Pulmonary artery endothelial cell (primary cell): ENCODE measurements at places on chromosomes 3 and 15.

DNA sequence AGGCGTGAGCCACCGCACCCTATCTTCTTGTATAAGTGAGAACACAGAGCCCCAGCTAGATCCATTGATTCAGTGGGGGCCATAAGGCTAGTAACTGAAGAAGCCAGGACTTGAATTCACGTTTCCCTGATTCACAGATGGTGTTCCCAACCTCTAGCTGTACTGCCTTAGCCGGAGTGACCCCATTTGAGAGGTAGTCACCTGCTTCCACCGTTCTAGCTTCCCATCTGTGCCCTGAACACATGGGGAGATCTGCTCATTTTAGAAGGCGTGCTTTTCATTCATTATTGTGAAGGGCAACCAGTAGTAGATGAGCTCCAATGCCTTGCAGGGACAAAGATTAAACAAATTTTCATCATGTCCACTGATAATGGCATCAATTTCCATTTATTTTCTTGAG is 365.7 kb upstream of the TPM1 start:
- DNase-seq, result no peak

GRCh38 chr3:137163241-137163871 is 205.6 kb downstream of the IL20RB start:
- DNase-seq, result no peak

DNA sequence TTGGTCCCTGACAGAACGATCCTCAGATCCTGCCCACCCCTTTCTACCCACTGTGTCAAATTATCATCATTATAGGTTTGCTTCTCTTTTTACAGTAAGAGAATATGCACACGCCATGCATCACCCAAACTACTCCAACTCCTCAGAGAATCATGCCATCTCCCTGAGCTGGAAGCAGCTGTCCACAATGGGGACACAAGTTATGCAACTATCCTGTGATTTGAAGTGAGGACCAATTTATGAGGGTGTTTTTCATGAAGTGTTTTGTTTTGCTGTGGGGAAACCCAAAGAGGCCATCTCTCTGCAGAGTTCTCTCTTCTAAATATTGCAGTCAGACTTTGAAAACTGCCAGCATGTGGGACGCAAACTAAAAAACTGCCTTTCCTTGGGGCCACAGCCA is 35.8 kb upstream of the TNFSF10 start:
- DNase-seq, result no peak

GRCh38 chr15:101549647-101550046 is 60.1 kb upstream of the PCSK6 start:
- DNase-seq, result no peak

- DNase-seq, result no peak
Measured at GRCh38 chr3:33430061-33430460, 10.1 kb downstream of the UBP1 start.

DNA sequence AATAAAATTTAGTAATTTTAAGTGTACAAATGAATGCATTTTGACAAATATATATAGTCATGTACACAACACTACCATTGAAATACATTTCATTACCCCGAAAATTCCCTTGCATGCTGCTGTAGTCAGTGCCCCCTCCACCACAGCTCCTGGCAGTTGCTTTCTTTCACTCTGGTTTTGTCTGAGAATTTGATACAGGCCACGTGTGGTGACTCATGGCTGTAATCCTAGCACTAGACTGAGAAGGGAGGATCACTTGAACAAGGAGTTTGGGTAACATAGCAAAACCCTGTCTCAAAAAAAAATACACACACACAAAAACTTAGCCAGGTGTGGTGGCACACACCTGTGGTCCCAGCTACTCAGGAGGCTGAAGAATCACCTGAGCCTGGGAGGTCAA is 65.4 kb downstream of the TFRC start:
- no peak for DNase-seq

- no peak for DNase-seq
Measured at GRCh38 chr3:148681080-148681479, 16.6 kb upstream of the AGTR1 start.

DNA sequence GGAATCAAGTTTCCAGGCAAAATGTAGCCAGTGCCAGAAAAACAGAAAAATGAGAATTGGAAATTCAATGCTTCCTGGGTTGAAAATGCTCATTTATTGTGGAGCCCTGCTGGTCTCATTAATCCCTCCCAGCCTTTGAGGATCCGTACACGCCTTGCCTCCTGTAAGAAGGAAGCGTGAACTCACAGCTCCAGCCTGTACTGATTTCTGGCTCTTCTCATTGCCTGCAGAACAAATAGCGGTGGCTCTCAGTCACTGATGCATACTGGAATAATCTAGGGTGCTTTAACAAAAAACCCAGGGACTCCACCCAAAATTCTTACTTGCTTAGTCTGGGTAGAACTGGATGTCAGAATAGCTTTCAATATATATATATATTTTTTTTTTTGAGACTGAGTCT is 29.3 kb upstream of the SLC24A5 start:
- no peak for DNase-seq

DNA sequence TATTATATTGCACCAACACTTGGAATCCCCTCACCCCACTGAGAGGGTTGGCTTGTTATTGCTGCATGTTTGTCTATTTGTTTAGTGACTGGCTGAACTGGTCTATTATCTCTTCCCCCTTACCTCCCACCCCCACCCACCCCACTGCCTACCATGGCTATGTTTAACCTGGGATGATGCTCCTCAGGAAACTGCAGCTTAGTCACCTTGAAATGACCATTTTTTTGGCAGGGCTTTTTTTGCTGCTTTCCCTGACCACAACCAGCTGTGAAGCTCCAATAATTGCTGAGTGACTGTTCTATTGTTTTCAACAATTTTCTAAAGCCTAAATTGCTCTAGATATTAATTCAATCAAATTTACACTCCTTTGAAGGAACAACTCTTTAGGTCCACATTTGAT is 137.9 kb upstream of the CADM2 start:
- DNase-seq, result no peak

GRCh38 chr15:56963126-56963525 is 44.7 kb downstream of the TCF12 start:
- DNase-seq, result no peak

- DNase-seq, result no peak
Measured at GRCh38 chr15:72782274-72783003, 1.1 kb downstream of the ADPGK start.

DNA sequence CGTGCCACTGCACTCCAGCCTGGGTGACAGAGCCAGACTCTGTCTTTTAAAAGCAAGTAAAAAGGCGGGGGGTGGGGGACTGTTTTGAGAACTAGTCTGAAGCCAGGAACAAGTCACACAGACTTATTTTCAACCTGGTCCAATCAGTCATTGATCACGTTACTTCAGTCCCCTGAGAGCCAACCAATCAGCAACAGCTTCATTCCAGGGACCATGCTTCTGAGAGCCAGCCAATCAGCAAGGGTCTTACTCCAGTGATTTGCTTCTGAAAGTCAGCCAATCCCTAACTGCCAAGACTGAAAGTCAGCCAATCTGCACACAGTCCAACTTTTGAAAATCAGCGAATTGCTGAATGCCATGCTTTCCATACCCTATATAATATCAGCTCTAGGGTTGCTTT is 48.6 kb upstream of the C15orf39 start:
- DNase-seq, result no peak

DNA sequence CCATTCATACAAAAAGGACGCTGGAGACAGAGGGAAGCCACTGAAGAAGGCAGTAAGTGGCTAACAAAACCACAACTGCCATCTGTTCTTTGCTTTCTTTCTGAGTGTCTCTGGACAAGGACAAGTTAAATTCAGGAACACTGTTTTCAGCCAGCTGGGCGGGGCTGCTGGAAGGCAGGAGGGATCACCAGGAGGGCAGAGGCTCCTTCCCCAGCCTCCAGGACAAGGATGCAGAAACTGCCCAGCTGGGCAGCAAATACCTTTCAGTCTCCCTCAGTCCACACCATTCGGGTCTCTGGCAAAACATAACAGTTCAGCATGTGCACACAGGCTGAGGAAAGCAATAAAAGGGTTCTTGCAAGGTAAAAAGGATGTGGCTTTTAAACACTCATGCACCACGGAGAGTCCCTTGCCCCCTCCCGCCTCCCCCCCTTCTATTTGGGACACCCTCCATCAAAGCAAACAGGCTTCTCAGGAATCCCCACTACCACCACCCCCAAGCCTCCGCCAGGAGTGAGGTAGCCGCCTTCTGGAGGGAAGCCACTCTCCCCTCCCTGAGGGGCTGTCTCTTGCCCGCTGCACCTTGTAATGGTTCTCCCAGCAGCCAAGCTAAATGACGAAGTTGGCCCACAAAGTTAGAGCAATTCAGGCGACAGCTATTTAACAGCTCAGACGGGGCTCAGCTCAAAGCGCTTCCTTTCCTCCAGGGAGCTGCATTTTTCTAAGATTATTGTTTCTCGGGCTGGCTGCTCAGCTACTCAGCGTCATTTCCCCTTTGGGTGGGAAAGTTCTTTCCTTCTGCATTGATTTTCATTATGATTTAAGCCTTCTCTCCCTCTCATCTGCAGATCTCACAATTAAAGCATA is 3.8 kb downstream of the HEG1 start:
- no peak for DNase-seq

DNA sequence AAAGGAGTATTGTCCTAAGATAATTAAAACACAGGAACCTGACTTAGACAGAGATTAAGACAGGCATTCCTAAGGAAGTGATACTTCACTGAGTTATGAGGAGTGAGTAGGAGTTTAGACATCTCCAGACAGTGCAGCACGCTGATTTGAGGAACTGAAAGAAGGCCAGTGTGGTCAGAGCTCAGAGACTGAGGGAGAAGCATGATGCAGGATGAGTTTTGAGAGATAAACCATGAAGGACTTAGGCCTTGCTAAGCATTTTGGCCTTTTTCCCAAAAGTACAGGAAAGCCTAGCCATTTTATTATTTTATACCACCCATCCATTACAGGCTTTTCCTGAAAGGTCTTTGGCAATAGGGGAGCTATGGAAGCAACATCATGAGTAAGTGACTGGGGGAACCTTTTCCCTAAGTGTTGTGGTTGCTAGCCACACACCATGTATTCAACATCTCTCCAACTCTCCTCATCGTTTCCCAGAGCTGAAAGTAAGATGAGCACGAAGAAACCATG is 375.6 kb upstream of the TPRG1 start:
- peak; percentile 20 for DNase-seq

DNA sequence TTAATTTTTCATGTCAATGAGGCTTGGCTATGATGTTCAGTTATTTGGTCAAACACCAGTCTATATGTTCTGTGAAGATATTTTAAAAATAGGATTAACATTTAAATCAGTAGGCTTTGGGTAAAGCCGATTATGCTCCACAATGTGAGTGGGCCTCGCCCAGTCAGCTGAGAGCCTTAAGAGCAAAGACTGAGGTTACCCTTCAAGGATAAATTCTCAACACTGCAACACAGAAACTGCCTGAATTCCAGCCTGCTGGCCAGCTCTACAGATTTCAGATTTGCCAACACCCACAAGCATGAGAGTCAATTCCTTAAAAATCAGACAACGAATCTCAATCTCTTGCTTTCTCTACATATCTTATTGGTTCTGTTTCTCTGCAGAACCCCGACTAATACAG is 188.3 kb downstream of the PLCH1 start:
- no peak for DNase-seq

- DNase-seq, result no peak
Measured at GRCh38 chr3:113620091-113620490, 76.4 kb downstream of the USF3 start.

GRCh38 chr15:68833700-68834331 is 13.1 kb upstream of the ANP32A start:
- DNase-seq, result no peak

- no peak for DNase-seq
Measured at GRCh38 chr3:147002721-147003120, 397.6 kb upstream of the PLSCR5 start.

DNA sequence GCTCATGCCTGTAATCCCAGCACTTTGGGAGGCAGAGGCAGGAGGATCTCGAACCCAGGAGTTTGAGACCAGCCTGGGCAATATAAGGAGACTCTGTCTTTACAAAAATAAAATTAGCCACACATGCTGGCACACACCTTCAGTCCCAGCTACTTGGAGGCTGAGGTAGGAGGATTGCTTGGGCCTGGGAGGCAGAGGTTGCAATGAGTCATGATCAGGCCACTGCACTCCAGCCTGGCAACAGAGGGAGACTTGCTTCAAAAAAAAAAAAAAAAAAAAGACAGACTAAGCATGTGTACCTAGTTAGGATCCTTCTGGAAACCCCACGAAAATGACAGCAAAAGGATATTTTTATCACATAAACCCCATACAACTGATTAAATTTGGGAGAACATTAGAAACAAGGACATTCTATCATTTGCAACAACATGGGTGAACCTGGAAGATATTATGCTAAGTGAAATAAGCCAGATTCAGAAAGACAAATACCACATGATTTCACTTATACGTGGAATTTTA is 44.9 kb downstream of the METTL6 start:
- no peak for DNase-seq

DNA sequence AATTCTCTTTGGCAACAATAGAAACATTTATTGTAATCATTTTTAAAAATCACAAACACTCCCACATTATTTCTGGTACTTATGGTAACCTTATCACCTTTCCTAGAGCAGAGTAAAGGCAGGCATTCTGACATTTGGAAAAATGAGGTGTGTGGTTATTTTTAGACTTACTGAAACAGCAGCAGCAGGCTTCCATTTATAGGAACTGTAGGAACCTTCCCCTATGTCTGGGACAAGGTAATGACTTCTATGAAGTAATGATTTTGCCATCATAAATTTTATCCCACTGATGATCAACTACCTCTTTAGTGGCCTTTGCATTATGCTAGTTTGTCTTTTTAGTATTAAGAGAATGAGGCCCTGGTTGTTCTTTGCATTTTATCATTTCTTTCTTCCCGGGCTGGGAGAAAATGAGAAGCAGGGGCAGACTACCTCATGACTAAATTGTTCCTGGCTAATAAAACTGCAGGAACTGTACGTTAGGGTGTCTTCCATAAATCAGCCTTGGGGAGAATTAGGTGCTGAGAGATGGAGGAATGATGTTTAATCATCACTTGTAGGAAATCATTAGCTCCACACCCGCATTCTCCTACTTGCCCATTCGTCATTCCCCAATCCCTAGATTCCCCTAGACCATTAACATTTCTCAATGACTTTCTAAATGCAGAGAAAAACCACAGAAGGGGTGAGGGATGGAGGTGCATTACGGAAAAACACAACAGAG is 680.3 kb downstream of the AGBL1 start:
- no peak for DNase-seq

DNA sequence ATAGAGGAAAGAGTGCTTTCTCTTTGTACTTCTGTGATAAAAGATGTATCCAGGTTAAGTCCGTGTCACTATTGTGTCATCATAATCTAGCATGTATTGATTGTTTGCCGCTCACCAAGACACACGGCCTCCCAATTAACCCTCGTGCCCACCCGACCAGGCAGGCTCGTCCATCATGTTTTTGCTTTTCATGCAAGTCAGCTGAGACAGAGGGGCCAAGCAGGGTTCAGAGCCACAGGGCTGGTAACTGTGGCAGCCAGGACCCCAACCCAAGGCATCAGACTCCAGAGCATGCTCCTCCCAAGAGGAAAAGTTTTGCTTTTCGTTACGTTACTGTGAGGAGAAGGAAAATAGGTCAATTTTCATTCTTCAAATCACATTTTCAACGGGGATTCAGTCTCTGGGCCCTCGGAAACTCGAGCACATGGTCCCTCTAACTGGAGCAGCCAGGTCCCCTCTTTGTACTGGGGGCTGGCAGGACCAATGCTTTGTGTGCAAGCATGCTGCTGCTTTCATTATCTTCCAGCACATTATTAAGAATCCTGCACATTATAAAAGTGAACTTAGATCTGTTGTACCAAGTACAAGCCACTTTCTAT is 161.1 kb upstream of the TOPAZ1 start:
- no peak for DNase-seq

GRCh38 chr3:187352581-187353575 is 15.3 kb upstream of the RTP4 start:
- DNase-seq, result no peak
